ENCODE measurements at places on chromosomes 6 and 20.

- DNase-seq: no peak
Observed at GRCh38 chr6:43900916-43901732, 131.1 kb downstream of the VEGFA start.

GRCh38 chr6:52724406-52725121, 38.7 kb downstream of the GSTA2 start:
- DNase-seq: no peak

GRCh38 chr20:57665589-57665971, 44.2 kb downstream of the PMEPA1 start:
- DNase-seq: no peak

DNA sequence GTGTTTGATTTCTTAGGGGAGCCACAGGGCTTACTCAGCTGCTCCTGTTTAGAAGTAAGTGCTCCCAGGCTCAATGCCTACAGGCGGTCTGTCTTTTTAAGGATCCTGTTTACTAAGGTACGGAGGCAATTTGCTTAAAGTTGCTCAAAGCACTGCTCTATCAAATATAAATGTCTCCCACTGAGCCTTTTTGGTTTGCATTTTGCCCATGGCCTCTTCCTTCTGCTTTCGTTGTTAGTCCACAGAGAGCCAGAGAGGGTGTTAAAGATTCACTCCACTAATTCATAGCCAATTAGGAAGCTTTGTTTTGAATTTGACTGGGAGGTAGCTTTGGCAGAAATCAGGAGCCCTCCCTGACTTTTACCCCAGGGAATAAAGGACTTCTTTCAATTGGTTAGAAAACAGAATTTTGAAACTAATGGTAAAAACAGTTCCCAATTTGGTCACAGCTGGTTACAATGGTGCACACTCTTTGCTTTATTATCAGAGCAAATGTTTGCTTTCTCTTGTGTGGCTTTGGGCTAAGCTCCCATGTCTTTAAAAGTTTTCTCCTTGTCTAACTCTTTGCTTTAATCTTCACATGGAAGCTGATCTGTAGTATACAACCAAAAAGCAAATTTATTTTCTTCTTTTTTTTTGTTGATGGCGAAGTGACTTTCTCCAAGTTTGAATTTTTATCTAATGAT, 126.2 kb downstream of the IMPG1 start:
- no peak for DNase-seq

GRCh38 chr6:42078386-42078785, 28.1 kb downstream of the TAF8 start:
- DNase-seq: no peak

GRCh38 chr20:50420380-50420779, 89.8 kb upstream of the PTPN1 start:
- no peak for DNase-seq

GRCh38 chr6:167781066-167781767, 45.5 kb upstream of the AFDN start:
- DNase-seq: no peak

GRCh38 chr6:56245903-56246351, 1.5 kb downstream of the COL21A1 start:
- DNase-seq: no peak

GRCh38 chr6:146642921-146643320, 44.1 kb downstream of the ADGB start:
- DNase-seq: no peak

- DNase-seq: no peak
Observed at GRCh38 chr6:2818593-2818992, 23.1 kb downstream of the SERPINB1 start.

- DNase-seq: no peak
Observed at GRCh38 chr20:6295127-6295866, 172.5 kb upstream of the FERMT1 start.

GRCh38 chr6:163608204-163608644, 193.7 kb downstream of the QKI start:
- DNase-seq: no peak

- no peak for DNase-seq
Observed at GRCh38 chr6:14573267-14573666, 455.7 kb downstream of the CD83 start.

DNA sequence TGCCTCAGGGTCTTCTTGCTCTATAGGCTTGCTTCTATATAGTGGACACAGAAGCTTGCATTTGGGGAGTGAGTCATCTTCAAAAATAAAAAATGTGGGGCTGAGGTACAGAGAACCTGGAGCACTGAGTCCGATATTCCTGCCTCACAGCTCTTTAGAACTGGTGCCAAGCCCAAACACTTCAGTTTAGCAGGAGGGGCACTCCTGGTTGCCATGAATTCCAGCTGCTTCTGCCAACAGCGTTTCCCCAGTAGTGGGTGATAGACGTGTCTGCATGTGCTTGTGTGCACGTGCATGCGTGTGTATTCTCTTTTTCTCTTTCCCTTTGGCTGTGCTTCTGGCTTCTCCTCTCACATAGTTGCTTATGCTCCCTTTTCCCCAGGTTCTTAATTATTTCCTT, 11.9 kb downstream of the DNPH1 start:
- DNase-seq: no peak

DNA sequence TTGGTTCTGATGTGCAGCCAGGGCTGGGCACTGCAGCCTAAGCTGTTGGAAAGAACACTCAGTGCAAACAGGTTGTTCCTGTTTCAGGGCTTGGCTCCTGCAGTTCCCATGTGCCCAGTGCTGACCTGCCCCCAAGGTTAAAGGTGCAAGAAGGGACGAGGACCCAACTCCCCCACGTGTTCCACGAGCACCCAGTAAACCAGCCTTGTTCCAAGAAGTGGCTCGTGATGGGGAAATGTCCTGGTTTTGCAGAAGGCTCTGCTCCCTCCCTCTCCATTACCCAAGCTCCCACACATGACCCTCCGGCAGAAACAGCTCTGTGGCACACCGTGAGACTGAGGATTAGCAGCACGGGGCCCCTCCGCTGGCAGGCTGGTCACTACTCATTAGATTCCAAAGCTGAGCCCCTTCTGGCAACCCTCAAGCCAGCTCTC, 9.4 kb downstream of the ACSS1 start:
- DNase-seq: no peak

DNA sequence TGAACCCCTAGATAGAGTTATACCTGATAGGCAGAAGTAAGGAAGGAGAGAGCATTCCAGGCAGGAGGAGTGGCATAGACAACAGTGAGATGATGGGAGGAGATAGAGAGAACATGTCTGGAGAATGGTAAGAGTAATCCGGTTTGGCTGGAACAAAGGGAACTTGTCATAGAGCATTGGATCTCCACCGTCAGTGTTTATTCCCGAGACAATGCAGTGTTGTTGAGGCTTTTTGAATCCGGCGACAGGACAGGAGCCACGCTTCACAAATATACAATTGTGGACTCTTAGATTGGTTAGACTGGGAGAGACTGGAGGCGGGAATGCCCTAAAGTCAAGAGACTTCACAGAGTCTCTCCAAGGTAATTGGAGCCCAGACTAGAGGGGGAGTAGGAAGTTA, 119.8 kb downstream of the ANKS1A start:
- no peak for DNase-seq

GRCh38 chr20:23126281-23127061, 40.3 kb upstream of the CD93 start:
- no peak for DNase-seq

GRCh38 chr6:127441881-127442280, 17.3 kb downstream of the KIAA0408 start:
- no peak for DNase-seq

GRCh38 chr6:25277386-25277785, 1.8 kb upstream of the CARMIL1 start:
- DNase-seq: no peak

GRCh38 chr6:31588871-31589650, 3.0 kb downstream of the LST1 start:
- DNase-seq: no peak

DNA sequence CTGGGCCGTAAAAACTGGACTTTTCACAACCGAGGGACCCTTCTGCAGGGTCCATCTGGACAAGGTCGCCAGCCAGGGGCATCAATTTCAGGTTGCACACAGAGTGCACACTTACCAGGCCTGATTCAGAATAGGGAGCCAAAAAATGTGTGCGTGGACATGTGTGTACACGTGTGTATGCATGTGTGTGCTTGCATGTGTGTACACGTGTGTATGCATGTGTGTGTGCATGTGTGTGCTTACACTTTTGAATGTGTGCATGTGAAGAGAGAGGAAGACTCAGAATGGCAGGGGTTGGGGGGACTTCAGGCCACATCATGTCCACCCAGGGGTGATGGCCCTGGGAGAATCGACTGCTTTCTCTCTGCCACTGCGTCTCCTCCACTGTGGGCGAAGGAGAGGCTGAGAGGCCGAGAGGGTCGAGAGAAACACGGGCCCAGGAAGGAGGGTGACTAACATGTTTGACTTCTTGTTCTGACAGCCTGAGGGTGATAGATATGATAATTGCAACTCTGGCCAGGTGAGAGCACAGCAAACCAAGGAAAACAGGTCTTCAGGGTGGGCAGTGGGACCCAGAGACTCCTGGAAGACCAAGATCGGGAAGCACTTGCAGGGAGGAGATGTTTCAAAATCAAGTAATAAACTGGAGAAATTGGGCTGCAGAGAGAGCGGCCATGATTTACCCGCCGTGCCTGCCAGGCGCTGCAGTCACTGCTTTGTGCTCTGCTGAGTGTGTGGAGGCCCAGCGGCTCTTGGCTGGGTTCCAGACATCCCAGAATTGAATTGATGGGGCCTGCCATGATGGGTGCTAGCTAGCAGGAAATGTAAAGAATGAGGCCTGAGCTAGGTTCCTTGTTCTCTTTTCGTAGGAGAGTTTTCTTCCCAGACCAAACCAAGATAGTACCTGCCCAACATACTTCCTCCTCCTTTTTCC, 310.8 kb downstream of the QKI start:
- DNase-seq: no peak

GRCh38 chr6:14664112-14664601, 546.6 kb downstream of the CD83 start:
- no peak for DNase-seq

GRCh38 chr20:8812817-8813216, 256.1 kb upstream of the PLCB4 start:
- DNase-seq: no peak

DNA sequence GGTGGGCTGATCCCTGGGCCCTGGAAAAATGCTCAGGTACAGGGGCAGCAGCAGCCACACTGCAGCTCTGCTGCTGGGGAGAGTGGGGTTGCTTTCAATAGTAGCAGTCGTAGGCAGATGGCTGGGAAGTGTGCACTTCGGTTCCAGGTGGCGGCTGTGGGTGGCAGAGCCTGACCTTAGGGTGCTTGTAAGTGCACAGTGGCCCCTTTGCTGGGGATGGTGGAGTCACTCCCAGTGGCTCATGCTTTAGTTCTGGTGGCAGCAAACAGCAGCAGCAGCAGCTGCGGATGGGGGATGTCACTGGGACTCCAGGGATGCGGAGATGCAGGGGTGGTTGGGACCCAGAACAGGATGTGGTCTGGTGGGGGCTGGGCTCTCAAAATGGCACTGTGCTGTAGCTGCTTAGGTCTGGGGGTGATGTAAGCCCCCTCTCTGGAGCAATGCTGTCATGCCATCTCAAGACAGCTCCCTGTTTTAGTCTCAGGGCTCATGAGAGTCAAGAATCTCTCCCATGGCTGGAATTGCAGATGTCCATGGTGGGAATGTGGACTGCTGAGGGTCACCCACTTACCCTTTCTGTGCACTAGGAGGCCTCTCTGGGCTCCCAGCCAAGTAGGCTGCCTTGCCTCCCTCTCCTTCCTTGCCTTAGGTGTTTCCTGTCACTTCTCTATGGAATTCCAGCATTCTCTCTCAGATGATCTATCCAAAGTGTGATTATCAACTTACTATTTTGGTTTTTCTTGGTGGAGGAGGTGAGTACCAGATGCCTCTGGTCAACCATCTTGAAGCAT, 146.7 kb upstream of the SLC22A23 start:
- no peak for DNase-seq

GRCh38 chr6:167766986-167767714, 59.6 kb upstream of the AFDN start:
- no peak for DNase-seq

- DNase-seq: no peak
Observed at GRCh38 chr6:82183642-82184282, 63.8 kb downstream of the IBTK start.

DNA sequence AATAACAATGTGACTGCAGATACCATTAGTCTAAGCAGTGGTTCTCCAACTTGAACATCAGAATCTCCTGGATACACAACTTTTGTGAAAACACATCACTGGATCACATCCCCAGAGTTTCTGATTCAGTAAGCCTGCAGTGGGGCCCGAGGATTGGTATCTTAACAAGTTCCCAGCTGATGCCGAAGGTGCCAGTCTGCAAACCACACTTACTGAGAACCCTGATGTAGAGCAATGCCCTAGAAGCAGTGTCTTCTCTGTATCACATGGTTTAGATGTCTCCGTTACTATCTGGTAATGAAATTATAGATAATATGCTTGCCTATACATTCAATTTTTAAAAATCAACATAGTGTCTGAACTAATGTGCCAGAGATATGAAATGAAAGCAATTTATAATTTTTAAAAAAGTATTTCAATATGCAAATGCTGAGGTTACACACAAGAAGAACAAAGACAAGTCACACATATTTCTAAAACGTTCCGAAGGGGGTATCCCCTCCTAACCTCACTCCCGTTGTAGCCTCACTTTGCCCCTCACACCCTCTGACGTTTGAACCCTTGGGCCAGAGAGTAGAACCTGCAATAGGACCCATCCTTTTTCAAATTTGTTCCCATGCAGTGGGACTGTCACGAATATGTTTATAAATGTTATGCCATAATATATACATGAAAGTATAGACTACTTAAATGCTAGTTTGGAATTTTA, 115.4 kb upstream of the SAMD5 start:
- no peak for DNase-seq

DNA sequence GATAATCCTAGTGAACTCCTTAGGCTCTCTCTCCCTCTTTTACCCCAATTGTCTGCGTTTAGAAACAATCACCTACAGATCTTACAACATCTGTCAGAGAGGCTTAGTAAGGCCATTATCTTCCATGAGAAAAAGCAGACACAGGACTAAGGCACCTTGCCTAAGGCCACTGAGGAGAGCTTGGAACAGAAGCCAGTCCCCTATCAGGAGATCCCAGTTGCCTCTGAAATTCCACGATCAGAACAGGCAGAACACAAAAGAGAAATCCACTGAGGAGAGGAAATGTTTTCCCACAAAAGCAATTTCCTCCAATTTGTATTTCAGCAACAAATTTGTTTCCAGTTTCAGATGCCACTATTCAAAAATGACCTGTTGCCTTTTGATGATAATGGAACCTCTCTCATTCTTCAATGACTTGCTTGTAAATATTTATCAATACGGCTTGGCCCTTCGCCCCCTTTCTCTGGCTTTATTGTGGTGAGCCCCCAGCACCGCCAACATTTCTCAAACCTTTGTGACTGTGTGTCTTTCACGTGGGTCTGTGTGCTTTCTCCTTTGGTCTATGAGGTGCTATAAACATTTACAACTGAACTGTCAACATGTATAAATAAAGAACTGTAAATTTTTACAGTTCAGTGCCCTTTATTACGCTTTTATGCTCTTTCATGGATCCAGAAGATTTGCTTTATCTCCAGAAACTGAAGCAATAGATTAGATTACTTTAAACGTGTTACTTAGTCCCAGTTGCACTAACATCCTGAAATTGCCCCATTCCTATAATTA, 187.8 kb upstream of the PHACTR1 start:
- no peak for DNase-seq

- DNase-seq: no peak
Observed at GRCh38 chr6:69038841-69039240, 403.8 kb downstream of the ADGRB3 start.

Data from activated gamma-delta T cell (primary cell).